ENCODE measurements at places on chromosomes 5 and 9.

DNA sequence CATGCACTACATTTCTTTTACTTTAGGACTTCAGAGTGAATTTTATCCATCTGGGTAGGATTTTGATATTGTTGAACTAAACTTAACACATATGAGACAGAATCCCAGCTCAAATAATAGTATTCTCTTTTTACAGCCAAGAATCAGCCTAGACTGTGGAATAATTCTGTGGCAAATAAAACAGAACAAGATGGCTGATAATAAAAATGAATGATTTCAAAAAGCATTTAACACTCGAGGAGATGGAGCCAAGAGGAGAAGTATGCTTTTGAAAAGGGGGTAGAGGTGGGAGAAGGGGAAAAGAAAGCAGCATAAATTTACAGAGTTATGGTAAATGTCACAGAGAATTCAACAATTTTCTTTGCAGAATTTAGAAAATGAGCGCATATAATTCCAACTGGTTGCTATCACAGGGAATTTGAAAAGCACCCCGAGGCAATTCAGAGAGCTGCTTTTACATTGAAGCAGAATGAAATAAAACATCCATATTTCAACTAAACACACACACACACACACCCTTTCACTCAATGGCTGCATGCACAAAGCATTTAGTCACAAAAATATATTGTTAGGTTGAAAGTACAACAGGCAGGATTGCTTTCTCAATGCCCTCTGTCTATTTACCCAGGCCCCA is 60.2 kb upstream of the DMAC1 start:
- DNase-seq, result no peak

DNA sequence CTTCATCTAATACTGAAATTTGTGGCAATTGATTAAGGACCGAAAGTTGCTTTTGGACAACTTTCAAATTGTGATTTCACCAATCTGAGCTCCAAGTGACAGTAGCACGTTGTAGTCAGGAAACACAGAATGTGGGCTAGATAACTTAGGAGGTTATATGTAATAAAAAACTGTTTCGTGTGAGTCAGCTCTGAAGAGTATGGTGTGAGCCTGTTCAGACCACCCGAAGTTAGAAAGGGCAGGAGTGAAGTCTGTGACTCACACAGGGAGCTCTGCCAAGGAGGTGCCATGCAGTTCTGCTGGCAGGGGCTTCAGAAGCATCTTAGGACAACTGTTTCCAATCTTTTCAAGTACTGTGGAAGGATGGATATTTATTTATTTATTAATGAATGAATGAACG is 16.4 kb upstream of the ZBTB34 start:
- peak; percentile 62 for DNase-seq

DNA sequence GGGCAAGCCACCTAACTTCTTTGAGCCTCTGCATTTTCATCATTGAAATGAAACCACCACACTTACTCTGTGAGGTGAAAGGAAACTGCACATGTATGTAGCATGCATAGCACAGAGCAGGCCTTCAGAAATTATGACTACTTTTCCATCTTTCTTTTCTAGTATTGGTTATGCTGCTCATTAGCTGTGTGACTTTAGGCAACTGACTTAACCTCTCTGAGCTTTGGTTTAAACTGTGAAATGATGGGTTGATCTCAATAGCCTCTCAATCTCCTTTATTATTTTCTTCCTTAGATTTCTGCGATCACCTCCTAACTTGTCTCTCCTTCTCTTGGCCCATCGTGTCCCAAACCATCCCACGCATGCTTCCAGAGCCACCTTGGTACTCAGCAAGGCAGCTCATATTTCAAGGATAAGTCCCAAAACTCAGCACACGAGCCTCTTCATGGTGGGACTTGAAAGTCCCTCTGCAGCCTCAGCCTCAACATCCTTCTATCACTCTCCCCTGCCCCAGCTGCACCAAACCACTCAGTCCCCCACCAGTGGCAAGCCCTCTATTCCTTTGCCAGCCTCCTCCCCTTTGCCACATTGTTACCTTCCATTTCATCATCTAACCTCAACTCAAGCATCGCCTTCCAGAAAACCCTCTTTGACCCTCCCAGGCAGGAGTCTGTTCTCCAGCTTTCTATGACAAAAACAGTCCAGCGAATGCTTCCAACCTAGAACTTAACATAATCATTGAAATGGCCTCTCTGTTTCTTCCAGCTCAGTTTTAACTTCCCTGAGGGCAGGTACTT is 60.3 kb upstream of the DNAH5 start:
- no peak for DNase-seq

- DNase-seq, result no peak
Observed at GRCh38 chr9:131691969-131692611, 47.8 kb downstream of the RAPGEF1 start.

DNA sequence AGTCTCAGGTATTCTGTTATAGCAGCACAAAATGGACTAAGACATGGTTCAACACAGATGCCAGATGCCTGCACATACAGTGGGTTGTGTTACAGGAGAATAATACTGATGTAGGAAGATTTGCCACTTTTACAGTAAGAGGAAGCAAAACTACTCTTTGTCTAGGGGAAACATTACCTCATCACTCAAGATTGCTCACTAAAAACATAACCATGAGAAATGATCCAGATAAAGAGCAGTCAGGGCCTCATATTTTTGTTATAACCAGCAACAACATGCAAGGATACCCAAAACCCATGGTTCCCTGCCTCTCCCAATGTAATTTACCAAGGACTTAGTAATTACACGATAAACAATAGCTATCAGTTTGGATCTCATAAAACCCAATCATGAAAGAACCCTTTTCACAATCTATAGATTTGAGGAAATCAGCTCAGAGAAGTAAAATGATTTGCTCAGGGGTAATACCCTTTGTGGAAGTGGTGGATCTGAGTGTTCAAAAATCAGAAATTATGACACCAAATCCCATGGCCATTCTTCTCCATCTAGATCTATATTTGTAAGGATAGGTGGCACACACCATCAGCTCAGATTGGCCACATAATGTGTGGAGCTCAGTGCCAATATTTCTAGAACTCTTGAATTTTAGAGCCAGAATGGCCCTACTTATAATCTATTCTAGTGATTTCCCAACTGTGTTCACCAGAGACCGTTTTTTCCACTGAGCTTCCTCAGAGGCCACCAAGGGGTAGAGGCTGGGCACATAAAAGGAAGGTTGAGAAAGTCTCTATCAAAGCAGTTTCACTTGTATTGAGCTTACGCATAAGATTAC is 27.8 kb downstream of the DPYSL3 start:
- DNase-seq, result peak; percentile 8
